Stimulated activated CD4-positive, alpha-beta T cell treated with anti-CD3 and anti-CD28 coated beads, TNF-alpha, amount 100 ng/mL, for 48 hours (primary cell): ENCODE measurements at places on chromosomes 3 and 15.

DNA sequence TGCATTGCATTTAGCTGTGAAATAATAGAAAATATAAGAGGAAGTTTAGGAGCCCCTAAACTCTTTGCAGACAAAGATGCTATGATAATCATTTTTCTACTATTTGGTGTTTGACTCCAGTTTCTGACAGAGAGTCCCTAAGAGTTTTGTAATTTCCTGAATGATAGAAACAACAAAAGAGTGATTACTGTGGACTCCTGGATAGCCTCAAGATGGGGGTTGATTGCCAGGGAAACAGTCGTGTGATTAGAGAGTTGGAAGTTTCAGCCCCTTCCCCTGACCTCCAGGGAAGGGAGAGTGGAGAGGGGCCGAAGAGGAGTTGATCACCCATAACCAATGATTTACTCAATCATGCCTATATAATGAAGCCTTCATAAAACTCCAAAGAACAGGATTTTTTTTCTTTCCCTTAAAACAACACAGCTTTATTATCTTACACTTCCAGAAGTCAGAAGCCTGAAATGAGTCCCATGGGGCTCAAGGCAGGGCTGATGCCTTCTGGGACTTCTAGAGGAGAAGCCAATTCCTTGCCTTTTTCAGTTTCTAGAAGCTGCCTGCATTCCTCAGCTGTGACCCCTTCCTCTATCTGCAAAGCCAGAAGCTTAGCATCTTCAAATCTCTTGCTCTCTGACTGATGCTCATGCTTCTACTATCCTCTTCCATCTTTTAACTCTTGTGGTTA is 292.3 kb upstream of the ZPLD1 start:
- DNase-seq: no peak

DNA sequence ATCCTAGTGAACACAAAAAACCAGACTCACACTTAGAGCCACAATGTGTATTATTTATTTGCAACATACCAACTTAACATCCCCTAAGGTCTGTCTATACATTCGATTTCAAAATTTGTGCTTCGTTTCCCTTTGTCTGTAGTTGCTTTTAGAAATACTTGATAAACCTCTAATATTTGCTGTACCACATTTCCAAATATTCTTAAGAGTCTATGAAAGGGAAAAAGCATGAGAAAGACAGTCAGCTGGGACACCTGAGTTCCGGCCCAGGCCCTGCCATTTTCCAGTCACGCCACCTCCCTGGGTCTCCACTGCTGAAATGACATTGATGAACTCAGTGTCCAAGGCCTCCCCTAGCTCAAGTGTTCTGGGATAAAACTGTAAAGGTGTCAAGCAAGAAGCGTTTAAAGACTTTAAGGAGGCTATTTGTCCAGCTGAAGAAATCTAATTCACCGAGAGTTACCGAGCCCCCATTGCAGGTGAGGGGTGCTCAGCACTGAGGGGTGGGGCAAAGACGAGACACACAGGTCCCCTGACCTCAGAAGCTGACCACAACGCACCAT is 26.6 kb downstream of the LRRC2 start:
- DNase-seq: no peak

DNA sequence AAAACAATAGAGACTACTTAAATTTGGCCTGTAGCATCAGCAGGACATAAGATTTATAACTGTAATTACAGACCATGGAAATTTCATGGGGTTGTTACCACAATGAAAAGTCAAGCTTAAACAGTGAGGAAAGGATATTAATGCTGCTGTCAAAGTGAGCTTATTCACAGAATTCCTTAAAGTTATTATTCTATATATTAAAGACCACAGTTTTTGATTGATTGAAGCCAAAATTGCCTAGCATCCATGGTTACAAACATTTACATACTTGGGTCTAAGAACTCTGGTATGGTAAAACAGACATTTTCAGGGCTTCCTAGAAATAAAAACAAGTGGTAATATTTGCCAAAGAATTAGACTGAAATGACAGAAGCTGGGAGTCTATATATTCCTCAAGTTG is 248.6 kb downstream of the ATP8B4 start:
- DNase-seq: no peak

DNA sequence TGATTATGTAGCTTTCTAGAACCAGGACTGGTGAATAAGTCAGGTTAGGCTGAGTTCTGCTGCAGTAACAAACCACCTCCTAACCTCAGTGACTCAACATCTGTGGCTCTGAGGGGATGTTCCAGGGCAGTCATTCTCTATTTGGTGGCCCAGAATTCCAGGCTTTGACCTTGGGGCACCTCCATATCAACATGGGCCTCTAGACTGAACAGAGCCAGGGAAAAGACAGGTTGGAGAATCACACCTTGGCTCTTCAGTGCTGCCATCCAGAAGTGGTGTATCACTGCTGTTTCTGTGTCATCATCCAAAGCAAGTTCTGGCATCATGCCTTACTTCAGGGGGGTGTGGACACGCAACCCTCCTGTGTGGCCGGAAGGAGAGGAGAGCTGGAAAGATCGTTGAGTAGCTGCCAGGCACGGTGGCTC is 15.3 kb downstream of the ZBTB47 start:
- DNase-seq: no peak

DNA sequence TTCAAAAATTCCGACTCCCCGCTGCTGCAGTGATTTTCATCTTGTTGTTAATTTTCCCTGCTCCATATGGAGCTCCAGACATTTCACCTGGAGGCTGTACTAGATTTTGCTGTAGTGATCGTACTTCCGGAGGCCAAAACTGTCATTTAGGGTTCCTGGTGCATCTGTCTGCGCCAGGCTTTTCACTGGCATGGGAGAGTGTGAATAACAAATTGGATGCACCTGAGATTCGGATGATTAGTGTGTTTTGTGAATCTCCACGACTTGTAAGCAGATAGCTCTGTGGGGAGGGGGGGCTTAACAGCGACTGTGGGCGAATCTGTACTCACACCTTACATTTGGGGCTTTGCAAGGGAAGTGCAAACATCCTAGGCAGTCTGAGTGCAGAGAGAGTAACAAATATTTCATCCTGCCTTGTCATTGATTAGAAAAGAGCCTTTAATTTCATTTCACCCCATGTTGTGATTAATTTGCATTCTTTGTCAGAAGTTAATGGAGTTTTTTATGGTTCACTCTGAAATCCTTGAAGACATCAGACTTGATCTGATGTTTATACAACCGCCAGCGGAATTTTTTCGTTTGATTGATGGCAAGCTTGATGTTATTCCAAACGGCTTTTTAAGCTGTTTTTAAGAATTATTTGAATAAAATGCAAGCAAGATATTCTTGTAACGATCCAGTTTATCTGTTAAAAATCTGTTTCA is 92.5 kb upstream of the SKOR1 start:
- DNase-seq: no peak

DNA sequence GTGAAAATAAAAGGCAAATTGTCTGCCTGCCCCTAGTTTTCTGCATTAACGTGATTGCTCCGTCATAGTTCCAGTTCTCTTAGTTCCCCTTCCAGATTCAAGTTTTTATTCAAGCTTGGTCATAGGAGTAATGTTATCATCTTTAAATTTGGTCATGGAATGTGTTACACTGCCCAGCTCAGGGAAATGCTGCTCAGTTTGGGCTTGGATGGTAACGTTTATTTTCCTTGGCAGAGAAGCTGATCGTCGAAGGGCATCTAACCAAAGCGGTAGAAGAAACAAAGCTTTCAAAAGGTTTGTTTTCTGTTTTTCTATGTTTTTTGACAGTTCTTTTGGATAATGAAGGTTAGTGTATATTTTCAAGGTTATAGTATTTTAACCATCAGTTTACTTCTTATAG is 118.4 kb upstream of the FLNB start:
- no peak for DNase-seq

GRCh38 chr3:167723025-167723512 is 11.6 kb downstream of the PDCD10 start:
- DNase-seq: no peak

- DNase-seq: no peak
Measured at GRCh38 chr15:100715571-100716455, 113.4 kb downstream of the ASB7 start.

DNA sequence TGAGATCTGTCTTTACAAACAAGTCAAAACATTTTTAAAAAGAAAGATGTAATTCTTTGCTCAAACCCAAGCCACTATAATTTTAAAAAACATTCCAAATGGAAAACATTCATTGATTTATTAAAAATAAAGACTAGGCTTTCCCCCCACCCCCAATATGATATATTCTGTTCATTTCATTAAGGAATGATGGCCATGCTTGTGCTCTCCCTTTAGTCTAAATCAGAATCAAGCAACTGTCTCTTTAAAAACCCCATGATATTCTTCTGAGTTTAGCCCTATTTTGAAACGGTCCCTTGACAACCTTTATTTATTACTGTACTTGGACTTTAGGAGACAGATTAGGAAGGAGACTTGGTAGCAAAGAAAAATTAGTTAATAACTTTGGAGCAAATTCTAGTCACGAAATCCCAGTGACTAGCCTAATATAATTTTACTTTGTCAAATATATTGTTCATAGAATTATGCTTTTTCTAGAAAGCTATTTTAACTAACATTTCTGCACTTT is 38.4 kb downstream of the TSC22D2 start:
- DNase-seq: no peak

DNA sequence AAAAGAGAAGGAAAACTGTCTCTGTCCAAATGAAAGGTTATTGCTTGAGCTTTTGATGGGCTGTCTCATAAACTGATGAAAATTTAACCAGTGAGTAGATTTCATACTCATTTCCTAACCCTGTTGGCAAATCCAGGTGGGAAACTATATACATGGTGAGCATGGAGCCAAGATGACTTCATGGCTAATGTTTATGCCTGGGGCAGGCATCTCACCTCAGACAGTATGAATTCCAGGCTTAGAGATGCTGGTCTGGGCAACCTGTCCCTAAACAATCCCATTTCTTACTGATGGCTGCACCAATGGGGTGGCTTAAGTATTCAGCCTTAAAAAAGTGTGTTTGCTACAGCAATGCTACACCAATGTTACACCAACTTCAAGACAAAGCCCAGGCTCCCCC is 58.1 kb downstream of the SLTM start:
- no peak for DNase-seq

DNA sequence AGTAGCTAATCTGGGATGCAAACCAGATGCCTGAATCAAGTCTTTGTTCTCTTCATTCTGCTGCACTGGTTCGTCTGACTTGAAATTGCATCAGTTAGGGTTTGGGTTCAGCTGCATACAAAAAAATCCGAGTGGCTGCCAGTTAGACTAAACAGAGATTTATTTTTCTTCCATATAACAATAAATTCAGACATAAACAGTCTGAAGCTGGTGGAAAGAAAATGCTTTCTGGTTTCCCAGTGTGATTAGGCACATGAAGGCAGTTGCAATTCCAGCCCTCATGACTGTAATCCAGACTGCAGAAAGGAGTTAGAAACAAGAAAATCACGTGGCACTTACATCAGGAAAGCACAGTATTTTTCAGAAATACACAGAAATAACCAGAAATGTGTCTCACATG is 930.7 kb downstream of the MCTP2 start:
- no peak for DNase-seq

DNA sequence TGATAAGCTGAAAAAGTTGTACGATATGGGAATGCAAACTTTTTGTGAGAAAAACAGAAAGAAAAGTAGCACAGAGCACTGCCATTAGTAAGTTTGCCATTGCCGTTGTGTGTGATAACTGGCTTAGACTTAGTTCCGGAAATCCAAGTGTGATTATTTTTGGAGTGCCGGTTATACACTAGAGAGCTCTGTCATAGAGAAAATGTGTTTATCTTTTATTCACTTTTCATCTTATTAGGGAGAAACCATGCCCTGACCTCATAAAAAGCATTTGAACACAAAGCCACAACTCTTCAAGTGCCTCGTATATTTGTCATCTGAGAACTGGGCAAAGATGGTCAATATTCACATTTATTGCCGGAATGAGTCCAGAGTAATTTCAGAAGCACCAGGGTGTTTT is 36.1 kb downstream of the CTDSPL start:
- no peak for DNase-seq
